Transverse colon (tissue), 4 donors: ENCODE measurements at places on chromosomes 5 and 9. TPM values are rescaled to one million over a fixed set of nuclear protein-coding genes. Genes with fewer than 3 reads are reported as not detected.

DAB2IP gene
- total RNA-seq = 159 TPM

GRCh38 chr5:79191457-79191856 is 44.5 kb upstream of the JMY start:
- DNase-seq = no peak

GRCh38 chr9:36154331-36154952 is 14.7 kb upstream of the CCIN start:
- no peak for DNase-seq

DNA sequence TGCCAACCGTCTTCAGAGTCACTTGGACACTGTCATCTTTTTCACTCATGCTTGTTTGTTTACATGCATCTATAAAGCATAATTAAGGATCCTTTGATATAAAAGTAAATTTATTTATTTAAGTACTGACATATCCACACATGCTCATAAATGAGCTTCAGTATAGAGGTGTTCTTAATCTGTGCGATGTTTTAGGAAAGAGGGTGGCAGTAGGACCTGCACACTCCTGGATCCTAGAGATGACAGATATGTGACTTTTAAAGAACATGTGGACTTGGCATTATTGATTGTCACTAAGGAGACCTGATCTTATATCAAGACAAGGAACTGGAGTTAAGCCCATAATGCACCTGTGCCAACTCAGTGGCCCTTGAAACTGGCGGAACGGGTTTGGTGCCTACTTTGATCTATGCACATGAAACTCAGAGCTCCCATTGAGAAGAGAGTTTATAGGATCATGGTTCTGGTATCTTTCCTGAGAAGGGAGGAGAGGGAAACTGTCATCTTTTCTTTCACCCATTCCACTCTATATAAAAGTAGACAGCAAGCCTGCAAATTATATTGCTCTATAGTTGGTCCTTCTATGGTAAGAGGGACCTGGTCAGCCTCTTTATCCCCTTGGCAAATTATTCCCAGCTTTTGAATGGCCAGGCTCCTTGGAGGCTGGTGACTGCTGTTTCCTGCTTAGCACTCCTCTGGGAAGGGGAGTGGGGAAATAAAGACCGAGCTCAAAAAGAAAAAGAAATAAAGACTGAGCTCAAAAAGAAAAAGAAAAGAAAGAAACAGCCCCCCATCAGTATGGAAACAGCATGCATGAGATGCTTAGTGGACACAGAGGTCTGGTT is 57.8 kb upstream of the LIFR start:
- DNase-seq = no peak

GRCh38 chr5:10668697-10669096 is 92.3 kb downstream of the DAP start:
- DNase-seq = no peak
